Stimulated activated CD4-positive, alpha-beta T cell treated with anti-CD3 and anti-CD28 coated beads, Interleukin-15, amount 100 ng/mL, for 1 hour (primary cell): ENCODE measurements at places on chromosomes 1 and 21.

DNA sequence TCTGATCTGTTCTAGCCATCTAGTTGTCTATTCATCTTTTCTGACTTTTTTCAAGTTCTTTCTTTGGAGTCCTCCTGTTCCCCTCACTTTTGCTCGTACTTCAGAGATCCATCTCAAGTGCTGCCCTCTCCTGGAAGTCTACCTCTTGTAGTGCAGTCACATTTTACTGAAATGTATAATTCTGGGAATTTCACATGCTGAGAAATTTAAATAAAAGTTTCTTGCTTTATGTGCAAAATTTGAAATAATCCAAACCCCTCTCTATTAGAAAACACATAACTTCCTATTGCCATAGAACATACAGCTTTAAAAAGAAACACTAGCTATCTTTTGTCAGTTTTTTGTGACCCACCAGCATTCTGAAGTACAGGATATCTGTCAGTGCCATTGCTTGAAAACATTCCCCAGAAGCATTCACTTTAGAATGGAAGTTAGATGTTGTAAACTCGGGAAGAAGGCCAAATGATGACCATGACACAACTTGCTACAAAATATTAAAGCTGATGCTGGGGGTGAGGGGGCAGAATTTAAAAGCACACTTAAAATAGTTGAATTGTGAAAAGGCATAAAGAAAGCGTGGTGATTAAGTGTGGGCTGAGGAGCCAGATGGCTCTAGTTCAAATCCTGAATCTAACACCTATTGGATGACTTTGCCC lies 22.0 kb downstream of the RLF start:
- DNase-seq, result no peak

GRCh38 chr1:100422065-100422464 lies 69.8 kb downstream of the CDC14A start:
- no peak for DNase-seq

DNA sequence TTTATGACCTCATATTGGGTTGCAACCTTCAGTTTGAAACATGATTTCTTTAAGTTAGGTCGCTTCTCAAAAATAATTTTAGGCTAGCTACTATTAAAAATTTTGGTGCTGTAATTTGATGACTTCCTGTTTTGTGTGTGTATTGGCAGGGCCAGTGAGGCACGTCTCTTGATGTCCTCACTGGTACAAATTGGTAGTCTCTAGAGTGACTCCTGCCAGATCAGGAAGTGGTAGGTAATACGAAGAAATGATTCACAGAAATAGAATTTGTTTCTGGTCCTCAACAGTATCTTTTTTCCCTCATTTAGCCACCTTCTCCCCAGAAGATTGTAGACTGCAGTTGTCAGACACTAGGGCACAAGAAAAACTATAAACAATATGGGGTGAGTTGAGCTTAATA lies 120.9 kb upstream of the KIAA1614 start:
- no peak for DNase-seq

DNA sequence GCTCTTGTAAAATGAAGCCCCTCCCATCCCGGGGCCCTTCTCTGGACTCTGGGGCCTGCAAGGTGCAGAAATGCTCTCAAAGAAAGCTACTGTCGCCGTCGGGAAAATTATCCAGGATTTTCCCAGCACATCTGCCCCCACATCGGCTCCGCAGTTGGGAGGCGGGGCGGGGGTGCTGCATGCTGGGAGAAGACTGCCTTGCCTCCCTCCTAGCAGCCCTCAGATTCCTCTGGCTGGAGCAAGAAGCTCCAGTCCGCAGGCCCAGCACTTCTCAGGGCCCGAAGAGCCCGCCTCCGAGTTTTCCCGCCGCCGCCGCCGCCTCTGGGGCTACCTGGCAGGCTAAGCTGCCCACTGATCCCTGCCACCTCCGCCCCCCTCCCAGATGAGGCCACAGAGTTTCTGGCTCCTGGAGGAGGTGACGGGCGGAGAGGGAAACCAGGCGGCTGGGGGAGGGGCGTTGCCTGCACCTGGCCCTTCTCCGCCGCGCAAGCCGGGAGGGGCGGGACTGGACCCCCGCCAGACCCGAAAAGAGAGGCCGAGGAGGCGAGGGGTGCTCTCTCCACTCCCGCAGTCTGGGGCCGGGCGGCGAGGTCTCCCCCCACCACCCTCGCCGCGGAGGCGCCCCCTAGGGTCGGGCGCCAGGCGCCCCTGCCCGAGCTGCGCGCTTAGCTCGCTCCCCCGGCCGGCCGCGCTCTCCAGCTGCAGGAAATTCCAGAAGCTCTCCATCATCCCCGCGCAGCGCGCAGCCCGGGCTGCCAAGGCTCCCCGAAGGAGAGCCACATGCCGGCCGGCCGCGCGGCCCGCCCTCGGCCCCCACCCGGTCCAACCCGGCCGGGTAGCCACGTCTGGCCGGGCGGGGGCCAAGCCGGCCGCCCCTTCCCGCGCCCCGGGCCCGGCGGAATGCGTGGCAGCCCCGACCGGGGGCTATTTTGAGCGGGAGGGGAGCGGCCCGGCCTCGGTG lies 28.8 kb downstream of the AHDC1 start:
- DNase-seq, result no peak

DNA sequence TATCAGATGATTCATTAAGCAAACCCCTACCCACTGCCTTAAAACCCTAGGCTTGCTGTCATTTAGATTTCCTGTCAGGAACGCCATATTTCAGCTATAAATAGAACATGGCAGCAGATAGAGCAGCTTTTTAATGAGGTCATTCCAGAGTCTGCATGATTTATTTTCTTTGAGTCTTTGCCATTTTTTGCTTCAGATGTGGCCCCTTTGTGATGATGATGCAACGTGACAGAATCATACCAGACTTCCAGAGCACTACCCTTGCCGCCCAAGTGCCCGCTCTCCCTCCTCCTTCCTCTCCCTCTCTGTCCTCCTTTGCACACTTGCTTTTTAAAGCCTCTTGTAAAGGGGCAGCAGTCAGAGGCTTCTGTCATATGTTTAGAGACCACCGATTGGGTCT lies 55.5 kb upstream of the TRIM67 start:
- no peak for DNase-seq

DNA sequence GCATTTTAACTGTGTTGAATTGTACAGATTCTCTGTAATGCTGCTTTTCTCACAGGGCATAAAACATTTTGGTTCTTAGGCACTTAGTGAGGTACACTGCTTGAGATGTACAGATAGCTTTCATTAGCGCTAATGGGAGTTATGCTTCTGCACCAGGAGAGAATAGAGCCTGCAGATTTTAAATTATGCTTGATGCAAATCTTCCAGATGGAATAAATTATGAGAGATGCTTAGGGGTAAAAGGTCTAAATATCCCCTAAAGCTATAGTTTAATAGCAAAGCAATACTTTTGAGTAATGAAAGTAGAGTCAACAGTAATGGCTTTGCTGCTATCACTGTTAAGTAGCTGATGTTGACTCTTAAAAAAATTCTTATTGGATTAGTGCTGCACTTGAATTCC lies 248.9 kb downstream of the S1PR1 start:
- DNase-seq, result no peak

DNA sequence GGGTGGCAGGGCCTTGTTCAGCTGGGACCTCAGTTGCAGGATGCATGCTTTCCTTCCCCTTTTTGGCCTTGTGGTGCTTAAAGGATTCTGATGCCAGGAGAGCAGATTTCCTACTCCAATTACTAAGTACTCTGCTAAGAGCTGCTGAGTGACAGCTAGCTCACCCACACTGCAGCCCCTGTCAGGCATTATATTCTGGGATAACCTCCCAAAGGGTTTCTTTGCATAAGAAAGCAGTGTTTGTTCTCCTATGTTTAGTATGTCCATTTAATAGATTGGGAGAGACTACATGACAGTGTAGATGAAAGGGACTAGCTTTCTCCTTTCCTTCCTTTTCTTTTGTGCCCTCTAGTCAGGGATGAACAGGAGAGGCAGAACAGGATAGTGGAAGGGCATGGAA lies 100.7 kb downstream of the FAM78B start:
- no peak for DNase-seq

GRCh38 chr1:46558141-46558963 lies 6.9 kb upstream of the KNCN start:
- no peak for DNase-seq
